Endothelial cell (in vitro differentiated cells): ENCODE measurements at places on chromosomes 1 and 21.

DNA sequence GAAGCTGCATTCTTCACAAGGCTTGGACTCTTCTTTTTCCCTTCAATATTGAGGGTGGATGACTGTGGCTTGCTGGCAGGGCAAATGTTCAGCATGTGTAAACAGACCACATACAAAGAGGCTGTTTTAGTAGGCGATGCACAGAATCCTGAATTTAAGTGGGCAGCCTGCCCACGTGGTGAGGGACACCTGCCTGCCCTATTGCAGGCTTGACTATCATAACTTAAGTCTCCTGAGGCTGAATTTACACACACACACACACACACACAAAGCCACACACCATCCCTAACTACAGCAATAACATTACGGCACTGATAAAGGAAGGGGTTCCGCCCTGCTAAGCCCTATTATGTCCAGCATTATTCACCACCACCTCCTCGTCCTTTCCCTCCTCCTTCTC is 15.9 kb downstream of the SYT2 start:
- H3K27me3 ChIP-seq, result peaks cover 9% of the 10 kb centered on the region
- H3K4me3 ChIP-seq, result no peak overlapping the region
- H3K27ac ChIP-seq, result no peak overlapping the region

DNA sequence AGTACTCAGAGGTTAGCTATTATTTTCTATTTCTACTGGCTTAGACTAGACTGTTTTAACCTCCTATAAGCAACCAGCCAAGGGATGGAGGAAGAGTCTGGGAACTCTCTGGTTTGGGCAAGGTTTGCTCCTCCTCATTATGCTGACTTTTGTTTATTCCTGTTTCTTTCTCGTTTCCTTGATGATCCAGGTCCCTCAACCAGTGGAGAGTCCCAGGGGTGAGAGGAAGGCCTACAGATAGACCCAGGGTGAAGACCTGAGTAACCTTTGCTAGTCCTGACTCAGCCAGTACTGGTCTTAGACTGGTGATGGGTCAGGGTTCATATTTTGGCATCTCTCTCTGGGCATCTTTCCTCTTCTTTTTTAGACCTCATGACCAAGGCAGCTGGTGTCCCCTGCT is 5.4 kb downstream of the TUFT1 start:
- H3K4me3 ChIP-seq, result no peak overlapping the region
- no peaks in the 10 kb centered on the region for H3K36me3 ChIP-seq
- H3K4me1 ChIP-seq, result peaks cover 28% of the 10 kb centered on the region
- no peak for DNase-seq
- peak overlapping the region; percentile 18 for H3K27ac ChIP-seq

GRCh38 chr21:34988139-34988538 is 61.0 kb downstream of the RUNX1 start:
- DNase-seq, result no peak
- peaks cover 4% of the 10 kb centered on the region for H3K4me1 ChIP-seq
- H3K36me3 ChIP-seq, result no peaks in the 10 kb centered on the region

DNA sequence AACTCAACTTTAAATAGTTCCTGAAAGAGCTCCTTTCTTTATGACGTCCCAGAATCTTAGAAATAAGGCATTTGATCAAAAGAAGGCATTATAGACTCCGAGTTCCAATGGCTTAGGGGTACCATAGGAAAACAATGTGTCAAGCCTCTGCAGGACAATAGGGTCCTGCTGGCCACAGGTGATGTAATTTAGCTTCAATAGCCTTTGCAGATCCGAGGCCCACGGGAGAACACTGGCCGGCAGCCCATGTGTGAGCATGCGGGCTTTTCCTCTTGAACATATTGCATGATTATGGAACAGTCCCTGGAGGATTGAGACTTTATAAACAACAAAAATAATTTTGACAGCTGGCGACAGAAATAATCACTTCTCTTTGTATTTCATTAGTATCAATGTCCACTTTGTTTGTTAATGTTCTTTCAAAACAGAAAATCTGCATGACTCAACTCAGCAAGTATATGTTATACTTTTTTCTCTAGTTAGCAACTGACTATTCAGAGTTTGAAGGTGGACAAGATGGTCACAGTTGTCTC is 49.0 kb upstream of the NR5A2 start:
- H3K36me3 ChIP-seq, result no peaks in the 10 kb centered on the region
- no peaks in the 10 kb centered on the region for H3K4me1 ChIP-seq
- no peak overlapping the region for H3K4me3 ChIP-seq
- no peak overlapping the region for H3K27ac ChIP-seq
- DNase-seq, result no peak

DNA sequence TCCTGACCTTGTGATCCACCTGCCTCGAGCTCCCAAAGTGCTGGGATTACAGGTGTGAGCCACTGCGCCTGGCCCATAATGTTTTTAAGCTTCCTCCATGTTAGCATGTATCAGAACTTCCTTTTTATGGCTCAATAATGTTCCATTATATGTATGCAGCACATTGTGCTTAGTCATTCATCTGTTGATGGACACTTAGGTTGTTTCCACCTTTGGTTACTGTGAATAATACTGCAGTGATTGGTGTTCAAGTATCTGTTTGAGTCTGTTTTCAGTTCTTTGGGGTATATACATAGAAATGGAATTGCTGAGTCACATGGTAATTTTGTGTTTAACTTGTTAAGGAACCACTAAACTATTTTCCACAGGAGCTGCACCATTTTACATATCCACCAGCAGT is 17.7 kb downstream of the CMPK1 start:
- no peak overlapping the region for H3K4me3 ChIP-seq
- DNase-seq, result no peak
- peaks cover 5% of the 10 kb centered on the region for H3K4me1 ChIP-seq
- peaks cover 8% of the 10 kb centered on the region for H3K36me3 ChIP-seq

DNA sequence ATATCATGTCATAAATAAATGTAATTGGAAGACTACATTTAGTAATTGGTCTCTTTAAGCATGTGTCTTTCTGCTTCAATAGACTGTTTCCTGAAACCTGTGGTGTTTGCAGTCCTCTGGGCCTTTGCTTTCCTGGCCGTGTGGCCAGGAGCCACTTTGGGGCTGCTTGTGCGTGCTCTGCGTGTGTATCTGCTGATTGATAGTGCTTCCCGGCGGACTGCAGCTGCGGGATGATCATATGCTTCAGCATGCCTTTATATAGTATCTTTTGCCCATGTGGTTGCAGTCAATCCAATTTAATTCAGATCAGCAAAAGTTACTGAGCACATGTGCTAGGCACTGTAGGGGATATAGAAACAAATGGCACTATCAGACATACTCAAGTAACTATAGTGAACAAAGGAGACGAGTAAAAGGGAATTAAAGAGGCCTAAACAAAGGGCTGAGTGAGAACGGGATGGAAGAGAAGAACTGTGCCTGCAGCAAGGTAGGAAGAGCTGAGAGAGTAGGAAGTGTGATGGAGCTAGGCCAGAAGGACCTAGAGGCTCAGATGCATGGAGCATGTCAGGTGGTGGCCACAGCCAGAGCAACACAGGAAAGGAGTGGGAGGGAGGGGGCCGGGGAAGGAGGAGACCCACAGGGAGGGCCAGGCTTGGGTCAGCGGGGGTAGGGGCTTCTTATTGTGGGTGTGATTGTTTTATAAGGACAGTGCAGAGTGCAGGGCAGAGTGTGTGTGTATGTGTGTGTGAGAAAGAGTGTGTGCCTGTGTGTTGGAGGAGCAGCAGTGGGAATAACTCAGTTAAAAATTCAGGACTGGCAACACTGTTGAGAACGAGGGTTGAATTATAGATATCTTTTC is 27.2 kb upstream of the TTF2 start:
- no peak overlapping the region for H3K27ac ChIP-seq
- DNase-seq, result no peak
- H3K36me3 ChIP-seq, result no peaks in the 10 kb centered on the region
- H3K4me3 ChIP-seq, result no peak overlapping the region
- H3K4me1 ChIP-seq, result peaks cover 22% of the 10 kb centered on the region

DNA sequence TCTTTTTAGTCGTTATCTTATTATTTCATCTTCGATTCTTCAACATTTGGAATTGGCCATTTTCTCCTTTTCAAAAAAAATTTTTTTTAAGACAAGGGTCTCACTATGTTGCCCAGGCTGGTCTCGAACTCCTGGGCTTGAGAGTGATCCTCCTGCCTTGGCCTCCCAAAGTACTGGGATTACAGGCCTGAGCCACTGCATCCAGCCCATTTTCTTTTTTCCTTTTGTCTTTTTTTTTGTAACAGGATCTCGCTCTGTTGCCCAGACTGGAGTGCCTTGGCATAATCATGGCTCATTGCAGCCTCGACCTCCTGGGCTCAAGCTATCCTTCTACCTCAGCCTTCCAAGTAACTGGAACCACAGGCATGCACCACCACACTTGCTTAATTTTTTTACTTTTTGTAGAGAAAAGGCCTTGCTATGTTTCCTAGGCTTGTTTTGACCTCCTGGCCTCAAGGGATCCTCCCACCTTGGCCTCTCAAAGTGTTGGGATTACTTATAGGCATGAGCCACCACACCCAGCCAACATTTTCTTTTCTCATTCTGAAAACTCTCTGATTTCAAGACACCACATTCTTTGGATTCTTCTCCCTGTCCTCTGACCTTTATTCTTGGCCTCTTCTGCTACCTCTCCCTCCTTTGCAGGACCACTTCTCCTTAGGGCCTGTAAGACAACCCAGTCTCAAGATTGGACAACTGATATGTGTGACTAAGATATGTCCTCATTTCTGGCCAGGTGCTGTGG is 6.0 kb upstream of the MAP1LC3C start:
- no peak overlapping the region for H3K27ac ChIP-seq
- no peak overlapping the region for H3K4me3 ChIP-seq
- DNase-seq, result no peak
- peaks cover 1% of the 10 kb centered on the region for H3K4me1 ChIP-seq
- no peaks in the 10 kb centered on the region for H3K36me3 ChIP-seq

- no peaks in the 10 kb centered on the region for H3K4me1 ChIP-seq
- H3K27ac ChIP-seq, result no peak overlapping the region
- no peak overlapping the region for H3K4me3 ChIP-seq
- H3K36me3 ChIP-seq, result no peaks in the 10 kb centered on the region
- no peak for DNase-seq
- no peaks in the 10 kb centered on the region for H3K27me3 ChIP-seq
Measured at GRCh38 chr1:195618287-195618686, 990.0 kb downstream of the KCNT2 start.

- H3K27ac ChIP-seq, result no peak overlapping the region
- DNase-seq, result no peak
- no peaks in the 10 kb centered on the region for H3K4me1 ChIP-seq
- no peak overlapping the region for H3K4me3 ChIP-seq
- H3K27me3 ChIP-seq, result no peaks in the 10 kb centered on the region
- no peaks in the 10 kb centered on the region for H3K36me3 ChIP-seq
Measured at GRCh38 chr1:199218065-199218464, 579.2 kb downstream of the PTPRC start.

DNA sequence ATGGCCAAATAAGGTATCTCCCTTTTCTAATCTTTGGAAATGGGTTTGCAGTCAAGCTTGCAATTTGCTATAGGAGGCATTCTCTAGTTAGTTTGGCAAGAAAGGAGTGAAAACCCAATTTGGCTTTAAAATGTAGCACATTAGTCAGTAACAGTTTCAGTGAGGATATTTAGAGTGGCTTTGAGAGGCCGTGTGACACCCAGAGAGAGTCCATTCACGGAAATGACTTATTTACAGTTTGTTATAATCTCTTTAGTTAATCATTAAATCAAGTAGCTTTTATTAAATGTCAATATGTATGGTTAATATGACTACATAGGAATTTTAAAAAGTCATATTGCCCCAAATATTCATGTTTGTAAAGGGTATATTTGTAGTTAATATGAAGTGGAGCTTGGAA is 9.6 kb downstream of the ZBTB18 start:
- H3K27me3 ChIP-seq, result peaks cover 2% of the 10 kb centered on the region
- no peaks in the 10 kb centered on the region for H3K36me3 ChIP-seq
- no peak for DNase-seq
- H3K4me1 ChIP-seq, result no peaks in the 10 kb centered on the region

DNA sequence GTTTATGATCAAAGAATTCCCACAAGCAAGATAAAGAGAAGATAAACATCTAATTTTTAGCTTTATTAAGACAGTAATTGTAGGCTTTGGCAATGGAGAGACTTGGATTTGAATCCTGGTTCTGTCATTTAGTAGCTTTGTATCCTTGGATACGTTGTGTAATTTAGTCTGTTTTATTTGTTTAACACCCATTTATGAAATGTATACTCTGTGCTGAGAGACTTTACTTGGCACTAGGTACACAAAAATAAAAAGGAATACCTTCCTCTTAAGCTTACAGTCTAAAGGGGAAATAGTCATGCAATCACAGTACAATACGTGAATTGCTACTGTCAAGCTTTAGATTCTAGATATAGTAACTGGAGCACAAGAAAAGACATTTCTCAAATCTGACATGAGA is 23.8 kb downstream of the ZMPSTE24 start:
- H3K36me3 ChIP-seq, result peaks cover 13% of the 10 kb centered on the region
- H3K4me3 ChIP-seq, result no peak overlapping the region
- H3K4me1 ChIP-seq, result no peaks in the 10 kb centered on the region
- peaks cover 2% of the 10 kb centered on the region for H3K27me3 ChIP-seq
- no peak for DNase-seq
- H3K27ac ChIP-seq, result no peak overlapping the region
